ENCODE measurements at places on chromosomes 7 and 10.

DNA sequence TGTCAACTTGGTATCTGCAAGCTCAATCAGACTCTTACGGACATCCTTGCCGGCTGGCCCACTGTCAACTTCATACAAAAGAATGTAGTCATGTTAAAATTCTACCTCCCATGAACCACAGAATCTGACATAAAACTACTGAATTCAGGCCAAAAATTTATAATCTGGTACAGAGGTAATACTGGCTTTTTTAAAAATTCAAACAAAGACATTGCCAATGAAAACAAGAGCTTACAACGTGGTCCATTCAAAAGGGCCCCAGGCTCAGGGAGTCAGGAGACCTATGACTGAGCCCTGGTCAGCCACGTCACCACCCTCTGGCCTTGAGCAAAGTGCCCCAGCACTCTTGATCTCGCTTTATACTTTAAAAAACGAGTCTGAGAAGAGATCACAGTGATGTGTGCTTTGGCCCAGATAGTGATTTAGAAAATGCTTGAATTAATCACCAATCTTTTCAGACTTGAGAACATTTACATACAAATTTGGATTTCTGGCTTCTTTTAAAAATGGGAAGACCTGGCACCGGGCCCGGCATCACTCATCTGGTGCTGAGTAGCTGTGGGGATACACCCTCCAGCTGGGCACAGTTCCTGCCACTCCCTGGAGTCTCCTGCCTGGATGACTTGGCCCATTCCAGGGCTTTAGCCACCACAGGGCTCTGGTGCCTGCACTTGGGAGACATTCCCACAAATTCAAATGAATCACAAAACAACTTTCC lies 94.1 kb downstream of the PIP4K2A start:
- no peak for DNase-seq

DNA sequence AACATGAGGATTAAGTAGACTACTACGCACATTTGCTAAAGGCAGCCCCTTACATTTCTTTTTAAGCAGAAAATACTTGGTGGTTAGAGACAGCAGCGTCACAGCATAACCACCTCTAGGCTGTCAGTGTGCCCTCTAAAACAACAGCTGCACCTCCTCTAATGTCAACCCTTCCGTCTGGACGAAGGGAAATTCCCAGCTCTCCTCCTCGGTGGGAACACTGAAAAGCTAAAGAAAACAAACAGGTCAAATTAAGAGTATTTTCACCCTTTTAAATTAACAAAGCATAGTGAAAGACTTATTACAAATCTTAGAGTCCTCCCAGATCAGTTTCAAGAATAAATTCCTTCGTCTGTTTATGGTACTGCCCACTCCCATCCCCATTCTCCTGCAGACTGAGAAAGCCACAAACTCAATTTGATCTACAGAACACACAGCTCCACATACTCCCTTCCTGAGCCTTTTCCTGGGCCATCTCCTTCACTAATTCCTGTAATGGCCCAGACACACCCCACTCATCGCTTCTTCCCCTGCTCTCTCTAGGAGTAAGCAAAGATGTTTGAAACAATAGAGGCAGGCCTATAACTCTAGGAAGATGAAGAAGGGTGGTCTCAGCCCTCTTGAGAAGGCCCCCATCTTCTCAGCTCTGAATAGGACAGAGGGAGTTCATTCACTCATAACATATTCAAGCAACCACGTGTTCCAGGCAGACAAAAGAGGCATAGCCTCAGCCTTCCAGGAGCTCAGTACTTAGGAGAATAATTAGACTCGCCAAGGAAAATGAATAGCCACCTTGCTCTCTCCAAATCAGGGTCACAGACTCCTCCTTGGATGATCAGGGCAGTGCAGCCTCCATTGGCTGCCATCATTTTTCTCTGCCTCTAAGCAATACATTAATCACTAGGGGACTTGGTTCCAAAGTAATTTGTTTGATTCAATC lies 47.5 kb upstream of the HNRNPH3 start:
- DNase-seq, result no peak

DNA sequence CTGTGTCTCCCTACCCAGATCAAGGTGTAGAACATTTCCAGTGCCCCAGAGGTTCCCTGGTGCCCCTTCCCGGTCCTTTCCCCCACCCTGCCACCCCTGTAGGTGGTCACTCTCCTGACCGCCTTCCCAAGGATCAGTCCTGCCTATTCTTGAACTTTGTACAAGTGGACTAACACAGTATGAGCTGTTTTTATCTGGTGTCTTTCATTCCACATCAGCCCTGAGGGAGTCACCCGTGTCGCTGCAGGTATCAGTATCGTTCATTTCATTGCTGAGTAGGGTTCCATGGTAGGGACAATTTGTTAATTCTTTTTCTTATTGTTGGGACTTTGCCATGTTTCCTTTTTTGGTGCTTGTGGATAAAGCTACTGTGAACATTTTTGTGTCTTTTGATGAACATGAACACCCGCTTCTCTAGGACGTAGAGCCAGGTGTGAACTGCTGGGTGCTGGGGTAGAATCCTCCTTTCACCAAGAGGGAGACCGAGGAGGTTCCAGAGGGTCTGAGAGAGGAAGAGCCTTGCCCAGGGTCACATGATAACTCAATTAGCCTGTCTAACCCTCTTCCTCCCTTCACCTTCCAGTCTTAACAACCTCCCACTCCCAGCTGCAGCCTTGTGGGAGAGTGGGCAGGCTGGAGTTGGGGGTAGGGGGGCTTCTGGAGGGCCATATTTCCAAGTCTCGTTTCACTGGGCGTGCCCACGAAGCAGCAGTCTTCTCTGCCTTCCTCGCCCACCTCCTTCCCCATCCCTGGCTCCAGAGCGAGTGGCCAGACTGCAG lies 18.0 kb downstream of the PALD1 start:
- DNase-seq, result no peak

DNA sequence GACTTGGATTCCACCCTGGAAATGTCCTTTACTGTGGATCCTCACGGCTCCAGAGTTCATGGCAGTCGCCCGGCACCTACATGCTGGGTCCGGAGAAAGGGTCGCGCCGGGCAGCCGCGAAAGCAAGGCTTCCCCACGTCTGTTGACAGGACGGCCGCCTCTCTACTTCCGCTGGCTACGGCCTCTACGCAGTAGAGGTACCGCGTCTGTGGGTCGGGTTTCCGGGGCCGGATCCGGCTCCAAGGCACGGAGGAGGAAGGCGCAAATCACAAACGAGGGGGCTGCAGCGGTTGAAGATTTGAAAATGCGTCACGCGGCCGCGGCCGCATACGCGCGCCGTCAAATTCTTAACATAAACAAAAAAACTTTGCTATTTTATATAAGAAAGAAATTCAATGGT lies 649.6 kb downstream of the REEP3 start:
- DNase-seq, result no peak

- no peak for DNase-seq
Measured at GRCh38 chr7:32273297-32273696, 203.1 kb upstream of the PDE1C start.

- DNase-seq, result no peak
Measured at GRCh38 chr7:92873776-92874175, 37.4 kb upstream of the CDK6 start.

DNA sequence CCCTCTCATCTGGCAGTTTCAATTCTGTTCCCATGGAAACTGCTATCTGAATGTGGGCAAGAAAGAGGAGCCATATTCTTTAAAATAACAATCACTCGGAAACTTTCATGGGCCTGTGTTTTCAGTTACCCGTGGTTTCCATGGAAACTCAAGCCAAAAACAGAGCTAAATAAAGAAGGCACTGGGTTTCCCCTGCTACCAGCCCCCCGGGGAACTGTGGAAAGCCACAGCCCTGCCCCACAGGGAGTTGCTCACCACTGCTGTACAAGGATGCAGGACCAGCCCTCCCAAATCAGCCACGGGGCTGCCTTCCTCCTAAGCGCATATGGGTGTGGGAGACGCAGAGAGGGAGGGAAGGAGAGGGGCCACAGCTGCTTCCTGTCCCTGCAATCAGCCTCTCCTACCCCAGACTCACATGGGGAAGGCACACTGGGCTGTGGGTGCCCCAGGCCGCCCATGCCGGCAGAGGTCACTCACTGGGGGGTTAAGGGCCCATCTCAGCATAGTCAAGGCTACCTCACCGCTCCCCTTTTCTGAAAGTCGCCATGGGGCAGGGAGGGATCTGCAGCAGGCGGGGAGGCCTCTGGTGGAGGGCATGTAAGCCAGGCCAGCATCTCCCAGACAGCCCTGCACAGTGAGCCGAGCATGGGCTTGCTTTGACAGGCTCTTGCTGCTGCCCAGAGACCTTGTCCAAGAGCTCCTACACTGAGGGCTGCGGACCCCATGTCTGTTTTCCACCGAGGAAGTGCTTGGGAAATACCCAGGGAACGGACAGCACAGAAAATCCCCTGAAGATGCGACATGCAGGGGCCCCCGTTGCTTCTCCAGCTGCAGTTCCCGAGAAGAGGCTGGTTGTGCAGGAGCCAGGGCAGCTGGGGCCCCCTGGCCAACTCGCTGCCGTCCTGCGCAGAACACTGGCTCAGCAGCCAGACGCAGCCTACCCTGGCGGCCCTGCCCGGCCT lies 157.3 kb upstream of the PPP2R2D start:
- no peak for DNase-seq

GRCh38 chr10:8719971-8720370 lies 665.5 kb downstream of the GATA3 start:
- no peak for DNase-seq

DNA sequence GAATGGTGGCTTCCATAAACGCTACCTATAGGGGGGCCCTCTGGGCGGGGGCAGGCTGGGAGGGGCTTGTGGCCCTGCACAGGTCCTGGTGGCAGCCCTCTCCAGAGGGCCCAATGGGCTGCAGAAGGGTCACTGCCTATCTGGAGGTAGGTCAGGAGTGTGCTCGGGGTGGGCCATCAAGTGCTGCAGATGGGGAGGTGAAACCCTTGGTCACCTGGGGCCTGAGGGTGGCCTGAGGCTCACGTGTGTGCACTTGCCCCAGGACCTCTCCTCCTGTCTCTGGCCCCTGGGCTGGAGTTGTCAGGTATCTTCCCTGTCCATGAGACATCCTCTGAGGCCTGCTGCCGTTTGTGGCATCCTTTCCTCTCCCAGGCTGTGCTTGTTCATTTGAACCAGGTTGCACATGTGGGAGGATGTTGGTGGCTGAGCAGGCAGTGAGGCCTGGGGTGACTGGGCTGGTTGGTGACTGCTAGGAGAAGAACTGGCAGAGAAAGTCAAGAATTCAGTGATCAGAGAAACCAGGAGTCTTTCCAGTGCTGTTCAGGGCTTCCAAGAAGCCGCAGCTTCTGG lies 21.1 kb upstream of the SH2D4B start:
- DNase-seq, result no peak

- no peak for DNase-seq
Measured at GRCh38 chr7:42380401-42380800, 143.4 kb upstream of the GLI3 start.

DNA sequence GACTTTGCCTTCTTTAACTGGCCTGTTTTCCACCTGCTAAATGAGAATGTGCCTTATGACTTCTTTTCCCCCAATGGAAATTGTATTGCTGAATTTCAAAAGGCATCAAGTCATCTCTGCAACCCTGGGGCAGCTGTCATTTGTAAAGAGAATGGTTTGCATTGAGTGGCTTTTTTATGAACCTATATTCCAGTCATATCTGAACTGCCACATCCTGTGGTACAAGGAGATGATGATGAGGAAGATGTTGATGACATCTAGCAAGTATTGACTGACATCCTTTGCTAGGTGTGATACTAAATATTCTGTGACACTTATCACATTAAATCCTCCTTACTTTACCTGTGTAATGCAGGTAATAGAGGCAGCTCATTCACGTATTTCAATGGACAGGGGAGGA lies 88.3 kb upstream of the KIAA1217 start:
- DNase-seq, result no peak

GRCh38 chr10:68365611-68366010 lies 32.9 kb upstream of the PBLD start:
- no peak for DNase-seq

DNA sequence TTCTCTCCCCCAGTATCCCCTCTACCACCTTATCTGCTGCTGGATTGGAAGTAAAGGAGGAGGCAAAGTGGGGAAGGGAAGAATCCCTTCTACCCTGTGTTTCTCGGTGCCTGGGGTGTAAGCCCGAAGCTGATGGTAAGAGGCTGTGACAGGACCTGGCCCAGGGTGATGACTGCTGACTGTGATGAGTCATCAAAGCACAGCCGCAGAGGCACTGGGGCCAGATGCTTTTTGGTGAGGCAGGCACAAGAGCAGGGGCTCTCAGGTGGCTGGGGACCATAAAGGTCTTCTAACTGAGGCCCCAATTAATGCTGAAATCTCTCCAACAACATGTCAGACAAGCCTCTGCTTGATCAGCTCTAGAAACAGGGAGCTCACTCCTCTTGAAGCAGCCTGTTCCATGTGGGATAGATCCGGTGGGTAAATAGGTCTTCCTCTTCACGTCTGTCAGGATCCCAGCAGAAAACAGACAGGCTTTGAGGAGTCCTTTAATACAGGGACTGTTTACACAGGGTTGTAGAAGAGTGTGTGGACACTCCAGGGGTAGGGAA lies 86.1 kb upstream of the PCBD1 start:
- no peak for DNase-seq

- DNase-seq, result no peak
Measured at GRCh38 chr10:59877191-59877671, 29.1 kb downstream of the CCDC6 start.

DNA sequence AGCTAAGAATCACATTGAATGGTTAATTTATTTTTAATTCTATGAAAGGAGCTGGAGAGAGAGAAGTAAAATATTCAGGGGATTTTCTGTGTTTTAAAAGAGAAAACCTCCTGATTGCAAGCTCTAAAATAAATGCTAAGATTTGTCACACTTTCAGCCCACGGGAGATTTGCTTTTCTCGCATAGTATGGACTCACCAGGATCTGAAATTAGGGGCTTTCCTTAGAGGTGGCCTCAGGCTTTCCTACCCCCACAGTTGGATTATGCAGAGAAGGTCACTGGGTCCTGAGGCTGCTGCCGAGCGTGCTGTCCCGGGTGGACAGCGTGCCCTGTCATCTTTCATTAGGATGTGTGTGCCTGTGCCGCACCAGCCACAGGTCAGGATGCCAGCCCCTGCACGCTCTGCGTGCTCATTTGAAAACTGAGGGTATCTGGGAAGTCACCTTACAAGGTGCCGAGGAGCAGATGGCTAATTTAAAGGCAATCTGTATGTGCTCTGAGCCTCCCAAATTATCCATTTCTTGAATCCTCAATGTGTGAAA lies 258.8 kb downstream of the CELF2 start:
- DNase-seq, result no peak
